ENCODE measurements at places on chromosomes 4 and X. TPM values are rescaled to one million over a fixed set of nuclear protein-coding genes. Genes with fewer than 3 reads are reported as not detected.
A peak's percentile ranks its signal among the peaks of the same experiment; 100 is the strongest.

DNA sequence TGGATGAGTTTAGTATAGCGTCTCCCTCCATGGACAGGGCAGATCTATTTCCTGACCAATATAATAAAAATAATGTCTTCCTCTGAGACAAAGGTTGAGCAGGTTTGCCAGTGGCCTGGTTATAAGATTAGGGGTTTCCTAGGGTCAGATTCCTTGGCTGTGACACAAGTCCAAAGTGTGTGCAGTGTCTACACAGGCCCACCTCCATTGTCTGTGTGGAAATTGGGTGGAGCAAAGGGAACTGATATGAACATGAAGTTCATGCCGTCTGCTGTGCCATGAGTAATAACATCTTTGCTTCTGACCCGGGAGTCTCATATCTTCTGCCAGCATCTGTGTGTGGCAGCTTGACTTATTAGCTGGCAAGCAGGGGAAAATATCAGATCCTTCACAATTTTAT, 187.7 kb upstream of the BOD1L1 start:
- no peak for DNase-seq

DNA sequence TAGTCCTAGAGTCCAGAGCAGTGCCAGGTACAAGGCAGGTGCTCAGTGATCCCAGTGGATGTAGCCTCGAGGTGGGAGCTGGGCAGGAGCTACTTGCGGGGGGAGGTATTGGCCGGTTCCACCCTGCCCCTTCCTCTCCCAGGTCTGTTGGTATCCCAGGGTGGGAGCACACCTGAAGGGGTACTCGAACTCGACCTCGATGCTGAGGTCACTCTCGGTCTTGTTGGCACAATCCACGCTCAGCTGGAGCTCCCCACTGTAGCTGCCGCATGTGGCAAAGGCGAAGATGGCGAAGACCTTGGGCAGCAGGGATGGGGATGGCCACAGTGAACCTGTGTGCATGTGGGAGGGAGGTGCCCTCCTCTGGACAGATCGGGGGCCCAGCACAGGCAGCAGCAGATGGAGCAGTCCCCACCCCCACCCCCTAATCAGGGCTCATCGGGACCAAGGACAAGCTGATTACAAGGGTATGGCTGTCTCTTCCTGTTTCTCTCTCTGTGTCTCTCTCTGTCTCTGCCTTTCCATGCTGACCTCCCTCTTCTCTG, 2.4 kb downstream of the SYP start:
- no peak for DNase-seq

GRCh38 chr4:65018313-65018712, 609.1 kb upstream of the TECRL start:
- DNase-seq, result no peak

Gene ASMT
- polyA plus RNA-seq, result 0.10 TPM

Gene DUX4
- not detected for polyA plus RNA-seq

DNA sequence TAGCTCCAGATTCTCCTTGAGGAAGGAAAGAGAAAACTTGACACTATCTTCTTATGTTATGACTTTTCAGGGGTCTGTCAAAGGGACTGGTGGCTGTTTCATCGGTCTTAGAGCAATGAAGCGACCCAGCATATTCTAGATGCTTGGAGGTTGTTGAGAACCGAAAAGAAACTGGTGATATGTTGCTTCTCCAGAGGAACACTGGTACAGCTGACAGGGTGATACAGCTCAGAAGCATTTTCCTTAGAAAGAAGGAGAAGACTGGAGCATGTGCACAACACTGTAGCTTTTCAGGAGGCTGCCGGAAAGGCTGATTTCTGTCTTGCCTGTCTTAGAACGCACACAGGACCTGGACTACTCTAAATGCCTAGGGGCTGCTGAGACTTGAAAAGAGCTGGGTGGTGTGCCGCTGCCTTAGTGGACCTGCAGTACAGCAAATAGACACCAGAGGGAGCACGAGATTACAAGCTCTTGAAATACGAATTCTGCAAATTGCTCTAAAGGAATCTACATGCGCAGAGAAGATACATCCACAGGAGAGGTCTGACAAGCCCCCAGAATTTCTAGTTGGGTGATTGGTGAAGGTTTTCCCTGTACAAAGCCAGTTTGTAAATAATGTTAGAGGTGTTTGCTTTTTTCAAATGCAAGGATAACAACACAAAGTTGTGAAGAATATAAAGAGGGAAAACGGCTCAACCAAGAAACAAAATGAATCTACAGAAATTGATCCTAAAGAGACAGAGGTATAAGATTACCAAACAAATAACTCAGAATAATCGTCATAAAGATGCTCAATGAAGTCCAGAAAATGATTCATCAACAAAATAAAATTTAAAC, 223.1 kb upstream of the DMD start:
- peak; percentile 54 for DNase-seq

- DNase-seq, result no peak
These were observed 559.8 kb downstream of the TLL1 start for GRCh38 chr4:166432842-166433241.

Gene DCX
- 3.0 TPM for polyA plus RNA-seq

Gene TMEM35A
- polyA plus RNA-seq, result 7.9 TPM

DNA sequence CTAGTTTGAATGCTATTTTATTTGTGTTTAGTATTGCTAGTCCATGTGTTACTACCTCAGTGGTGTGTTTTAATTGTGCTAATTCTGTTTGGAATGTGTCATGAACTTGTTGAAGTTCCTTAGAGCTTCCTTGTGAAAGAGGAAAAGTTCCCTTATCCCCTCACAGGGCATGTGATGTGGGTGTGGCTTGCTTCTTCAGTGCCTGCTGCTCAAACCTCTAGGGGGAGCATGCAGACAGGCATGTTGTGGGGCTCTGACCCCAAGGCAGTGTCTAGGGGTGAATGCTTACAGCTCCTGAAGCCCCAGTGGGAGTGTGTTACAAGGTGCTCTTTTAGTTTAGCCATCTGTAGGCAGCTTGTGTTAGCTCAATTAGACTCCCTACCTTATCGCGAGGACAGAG, 86.5 kb downstream of the MAGED4 start:
- no peak for DNase-seq

DNA sequence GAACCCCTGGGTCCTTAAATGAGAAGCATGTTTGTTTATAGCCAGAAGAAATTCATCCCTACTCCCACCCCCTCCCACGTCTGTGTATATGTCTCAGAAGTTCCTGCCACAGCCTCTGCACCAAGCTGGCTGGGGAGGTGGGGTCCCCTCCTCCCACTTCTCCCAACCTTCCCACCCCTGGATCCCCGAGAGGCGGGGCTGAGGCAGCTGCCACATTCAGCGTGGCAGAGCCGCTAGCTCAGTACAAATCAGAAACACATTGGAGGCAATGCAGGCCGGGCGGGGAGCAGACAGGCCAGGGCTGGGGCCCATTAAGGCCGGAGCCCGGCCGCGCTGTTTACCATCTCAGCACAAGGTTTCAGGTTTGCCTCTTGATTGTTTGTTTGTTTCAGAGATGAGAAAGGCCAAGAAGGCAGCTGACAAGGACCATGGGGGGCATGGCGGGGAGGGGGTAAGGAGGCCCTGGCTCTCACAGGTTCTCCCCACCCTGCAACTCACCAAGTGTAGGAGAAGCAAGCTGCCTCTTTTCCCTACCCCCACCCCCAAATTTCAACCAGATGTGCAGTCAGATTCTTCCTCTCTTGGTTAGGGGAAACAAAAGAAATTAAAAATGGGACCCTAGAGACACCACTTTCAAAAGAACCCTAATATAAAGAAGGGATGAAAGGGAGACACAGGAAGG, 22.3 kb downstream of the PJA1 start:
- DNase-seq, result no peak

Gene PF4V1
- polyA plus RNA-seq, result not detected

GRCh38 chr4:111685205-111685604, 460.0 kb upstream of the FAM241A start:
- no peak for DNase-seq

GRCh38 chrX:1463581-1463980, 10.9 kb upstream of the ASMTL start:
- DNase-seq, result no peak

Gene ZGRF1
- polyA plus RNA-seq, result 30.3 TPM

DNA sequence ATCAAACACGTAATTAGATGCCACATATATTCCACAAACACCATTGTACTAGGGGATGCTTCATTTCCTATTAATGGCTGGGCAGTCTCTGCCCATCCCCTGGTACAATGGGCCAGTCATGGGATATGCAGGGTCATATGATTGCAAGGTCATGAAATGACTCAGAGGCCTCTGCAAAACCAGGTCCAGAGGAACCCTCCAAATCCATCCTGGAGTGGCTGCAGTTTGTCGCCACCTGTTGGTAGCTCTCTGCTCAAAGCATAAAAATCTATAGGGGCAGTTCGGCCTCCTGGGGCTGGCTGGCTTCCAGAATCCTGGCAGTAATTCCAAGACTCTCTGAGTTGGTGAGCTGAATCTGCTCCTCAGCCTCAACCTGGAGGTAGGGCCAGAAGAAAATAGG, 22.9 kb upstream of the PUDP start:
- no peak for DNase-seq

Gene ZFP92
- 0.80 TPM for polyA plus RNA-seq

DNA sequence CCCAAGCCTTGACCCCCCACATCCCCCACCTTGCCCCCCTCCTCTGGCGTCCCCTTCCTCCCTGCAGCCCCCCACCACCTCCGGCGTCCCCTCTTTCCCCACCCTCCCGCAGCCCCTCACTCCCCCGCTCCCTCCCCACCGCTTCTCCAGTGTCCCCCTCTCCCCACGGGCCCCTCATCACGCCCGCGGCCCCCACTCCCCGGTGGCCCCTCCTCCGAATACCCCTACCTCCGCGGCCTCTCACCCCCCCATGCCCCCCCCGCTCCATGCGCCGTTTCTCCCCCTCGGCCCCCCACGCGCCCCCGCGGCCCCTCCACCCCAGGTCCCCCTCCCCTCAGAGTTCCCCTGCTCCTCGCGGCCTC, 562 bp downstream of the RNF212 start:
- DNase-seq, result no peak

DNA sequence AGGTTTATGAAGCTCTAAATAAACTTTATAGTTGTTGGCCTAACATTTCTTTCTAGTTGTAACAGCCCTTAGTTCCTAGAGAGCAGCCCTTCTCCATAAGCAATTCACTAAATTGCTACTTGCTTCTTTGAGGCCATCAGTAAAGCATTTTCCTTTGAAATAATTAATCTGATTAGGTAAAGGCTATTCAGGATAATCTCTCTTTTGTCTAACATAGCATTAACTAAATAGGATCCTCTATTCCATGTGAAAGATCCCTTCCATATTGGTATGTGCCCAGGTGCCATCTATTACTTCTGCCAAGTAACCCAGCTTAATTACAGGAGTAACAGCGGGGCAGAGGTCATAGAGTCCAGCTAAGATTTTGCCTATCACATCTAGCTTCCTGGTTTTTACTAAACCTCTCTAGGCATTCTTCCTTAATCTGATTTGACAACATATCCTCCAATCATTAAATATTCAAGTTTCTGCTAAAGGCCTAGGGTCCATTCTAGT, 1408.0 kb downstream of the PCDH18 start:
- no peak for DNase-seq

Gene RASGEF1B
- polyA plus RNA-seq, result 12.0 TPM

- DNase-seq, result peak; percentile 22
These were observed 28.5 kb upstream of the COX18 start for GRCh38 chr4:73098016-73098415.

DNA sequence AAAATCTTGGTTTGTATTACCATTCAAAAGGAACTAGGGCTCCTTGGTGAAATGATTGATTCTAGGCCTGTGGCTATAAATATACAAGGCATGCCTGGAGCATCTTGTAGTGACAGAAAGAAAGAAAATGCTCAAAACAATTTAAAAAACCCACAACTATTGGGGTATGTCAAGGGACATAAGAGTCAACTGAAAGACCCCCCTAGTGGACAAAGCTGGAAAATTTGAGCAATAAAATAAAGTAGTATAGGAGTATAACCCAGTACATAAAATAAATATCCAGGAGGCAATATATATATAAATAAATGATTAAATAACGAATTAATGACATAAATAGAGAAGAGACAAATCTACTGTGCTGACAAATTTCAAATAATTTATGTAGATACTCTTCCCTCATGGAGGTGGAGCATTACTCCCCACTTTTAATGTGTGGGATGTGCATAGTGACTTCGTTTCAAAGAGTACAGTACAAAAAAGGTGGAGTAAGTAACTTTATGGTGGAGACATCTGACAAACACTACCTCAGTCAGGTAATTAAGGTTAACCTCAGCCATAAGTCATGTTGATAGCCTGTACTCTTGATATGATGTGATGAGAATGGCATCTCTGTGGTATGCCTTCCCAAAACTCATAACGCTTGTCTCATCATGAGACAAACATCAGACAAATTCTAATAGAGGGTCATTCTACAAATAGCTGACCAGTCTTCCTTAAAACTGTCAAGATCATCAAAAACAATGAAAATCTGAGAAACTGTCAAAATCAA, 185.0 kb upstream of the GLRA2 start:
- no peak for DNase-seq

Gene TLL1
- polyA plus RNA-seq, result 2.0 TPM

GRCh38 chr4:132065940-132066495, 1083.1 kb upstream of the PCDH10 start:
- DNase-seq, result no peak

- DNase-seq, result no peak
These were observed 121.4 kb upstream of the CXorf66 start for GRCh38 chrX:140086691-140087090.

DNA sequence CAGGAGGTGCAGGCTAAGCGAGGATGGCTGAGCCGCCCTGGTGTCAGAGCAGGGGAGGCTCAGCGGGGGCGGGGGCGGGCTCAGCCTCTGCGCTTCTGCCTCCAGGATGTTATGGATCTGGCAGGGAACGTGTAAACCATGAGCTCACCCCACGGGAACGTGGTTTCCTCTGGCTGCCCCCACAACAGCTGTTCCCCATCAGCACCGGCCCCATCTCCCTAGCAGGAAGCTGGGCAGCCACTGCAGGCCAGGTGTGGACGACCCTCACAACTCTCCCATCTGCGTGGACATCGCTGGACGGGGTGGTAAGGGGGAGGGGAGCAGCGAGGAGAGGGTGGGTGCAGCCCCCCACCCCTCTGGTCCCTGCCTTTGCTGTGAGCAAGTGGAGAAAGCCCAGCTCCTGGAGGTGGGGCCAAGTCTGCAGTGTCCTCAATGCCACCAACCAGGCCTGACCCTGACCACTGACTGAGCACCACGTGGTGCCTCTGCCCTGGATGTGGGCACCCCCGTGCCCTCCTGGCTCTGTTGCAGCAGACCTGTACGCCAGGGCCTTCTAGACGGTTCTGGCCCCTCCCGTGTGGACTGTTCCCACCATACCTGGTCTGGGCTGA, 28.1 kb upstream of the SPON2 start:
- peak; percentile 57 for DNase-seq

DNA sequence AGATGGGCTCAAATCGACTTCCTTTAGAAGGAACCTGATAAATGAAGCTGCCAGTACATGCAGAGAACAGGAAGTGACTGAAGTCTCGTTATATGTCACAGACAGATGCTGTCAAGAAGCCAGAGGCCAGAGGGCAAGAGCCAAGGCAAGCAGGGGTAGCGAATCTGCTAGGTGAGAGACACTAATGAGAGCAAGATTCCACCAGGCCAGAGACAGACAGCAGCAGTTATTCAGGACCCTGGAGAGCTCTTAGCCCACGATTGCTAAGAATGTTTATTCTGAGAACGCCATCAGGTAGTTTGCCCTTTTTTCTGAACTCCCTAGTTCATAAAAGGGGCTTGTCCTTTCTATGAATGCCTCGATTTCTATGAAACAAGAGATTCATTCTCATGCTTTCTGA, 73.7 kb downstream of the BEND2 start:
- DNase-seq, result peak; percentile 38

Gene NDUFC1
- polyA plus RNA-seq, result 86.9 TPM

GRCh38 chr4:100591161-100591876, 73.5 kb upstream of the EMCN start:
- peak; percentile 33 for DNase-seq

Gene NLGN4X
- 11.9 TPM for polyA plus RNA-seq

GRCh38 chrX:11864171-11864570, 106.1 kb downstream of the MSL3 start:
- DNase-seq, result no peak

GRCh38 chrX:21354725-21355124, 19.5 kb upstream of the CNKSR2 start:
- DNase-seq, result no peak
